IMR-90 (cell line): ENCODE measurements at places on chromosomes 3 and 15. TPM values are rescaled to one million over a fixed set of nuclear protein-coding genes. Genes with fewer than 3 reads are reported as not detected.

- no peak for DNase-seq
Observed at GRCh38 chr15:67544475-67544874, 2.0 kb downstream of the MAP2K5 start.

DNA sequence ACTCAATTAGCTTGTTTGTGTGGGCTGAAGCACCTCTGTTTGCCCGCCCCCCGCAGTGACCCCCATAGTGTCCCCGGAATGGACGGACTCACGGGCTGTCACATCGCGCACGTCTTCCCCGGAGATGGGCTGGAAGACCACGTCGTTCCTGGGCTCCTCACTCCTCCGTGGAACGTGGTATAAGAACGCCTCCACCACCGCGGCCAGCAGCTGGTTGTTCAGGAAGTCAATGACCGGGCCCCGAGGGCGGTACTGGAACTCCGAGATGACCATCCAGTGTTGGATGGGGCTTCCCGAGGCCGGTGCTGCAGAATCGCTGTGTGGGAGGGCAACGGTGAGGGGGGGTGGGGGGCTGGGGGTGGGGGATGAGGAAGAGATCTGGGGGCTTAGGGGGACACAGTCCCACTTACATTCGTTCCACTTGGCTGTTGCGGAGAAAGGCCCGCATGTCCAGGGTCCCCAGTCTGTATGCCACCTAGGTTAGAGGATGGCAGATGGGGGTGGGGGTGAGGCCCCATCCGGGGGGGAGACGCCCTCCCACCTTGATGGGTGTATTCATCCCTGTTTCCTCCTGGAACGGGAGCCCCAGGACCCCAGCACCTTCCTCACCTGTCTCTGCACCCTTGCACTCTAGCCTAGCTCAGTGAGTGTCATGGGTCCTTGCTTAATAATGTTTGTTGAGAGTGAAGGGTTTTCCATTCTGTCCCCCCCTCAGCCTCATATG, 30.2 kb downstream of the MUC20 start:
- DNase-seq = no peak

- peak; percentile 41 for DNase-seq
Observed at GRCh38 chr15:22961762-22962161, 18.4 kb downstream of the CYFIP1 start.

DNA sequence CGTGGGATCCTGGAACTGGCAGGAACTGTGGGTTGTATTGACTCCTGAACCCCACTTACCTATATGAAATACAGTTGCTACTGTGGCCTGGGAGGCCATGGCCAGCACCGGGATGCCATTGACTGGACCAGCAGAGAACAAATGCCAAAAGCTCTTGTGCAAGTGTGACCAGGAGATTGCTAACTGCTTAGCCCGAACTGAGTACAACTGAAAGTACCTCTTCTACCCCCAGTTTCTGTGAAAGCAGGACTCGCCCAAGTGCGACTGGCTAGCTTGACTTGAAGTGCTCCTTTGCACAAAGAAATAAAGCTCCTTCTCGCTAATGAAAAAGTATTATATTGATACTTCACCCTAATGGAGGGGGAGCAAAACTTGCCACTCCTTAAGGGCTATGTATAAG, 101.3 kb upstream of the ATP11B start:
- DNase-seq = no peak

GRCh38 chr3:33678073-33678472, 40.0 kb downstream of the CLASP2 start:
- DNase-seq = no peak

DNA sequence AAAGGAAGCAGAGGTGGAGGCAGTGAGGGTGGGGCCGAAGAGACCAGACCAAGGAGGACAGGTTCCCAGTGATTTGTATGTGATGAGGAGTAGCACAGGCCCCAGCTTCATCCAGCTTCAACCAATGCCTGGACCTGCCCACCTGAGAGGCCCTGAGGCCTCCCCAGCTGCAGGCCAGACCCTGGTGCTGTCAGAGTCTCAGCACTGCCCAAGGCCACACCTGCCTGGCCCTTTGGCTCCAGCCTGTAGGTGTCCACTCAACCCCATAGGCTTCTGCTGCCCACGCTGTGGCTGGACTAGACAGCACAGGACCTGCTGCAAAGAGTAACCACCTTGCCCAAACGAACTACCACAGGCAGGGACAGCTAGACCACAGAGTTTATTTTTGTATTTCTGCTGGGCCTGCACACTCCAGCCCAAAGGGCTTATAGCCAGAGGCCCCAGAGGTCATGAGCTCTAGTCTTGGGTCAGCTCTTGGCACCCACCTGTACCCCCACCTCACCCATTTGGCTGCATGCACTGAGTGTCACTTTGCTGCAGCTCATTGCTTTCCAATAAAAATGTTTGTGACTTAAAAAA, 81.9 kb upstream of the CDV3 start:
- no peak for DNase-seq

The MFGE8 gene
- total RNA-seq = 201 and 232 TPM in 2 replicates

The TSEN2 gene
- total RNA-seq = 14.2 and 15.0 TPM in 2 replicates

The XCR1 gene
- not detected in 2 replicates for total RNA-seq

GRCh38 chr3:170027233-170028102, 10.3 kb upstream of the GPR160 start:
- no peak for DNase-seq

DNA sequence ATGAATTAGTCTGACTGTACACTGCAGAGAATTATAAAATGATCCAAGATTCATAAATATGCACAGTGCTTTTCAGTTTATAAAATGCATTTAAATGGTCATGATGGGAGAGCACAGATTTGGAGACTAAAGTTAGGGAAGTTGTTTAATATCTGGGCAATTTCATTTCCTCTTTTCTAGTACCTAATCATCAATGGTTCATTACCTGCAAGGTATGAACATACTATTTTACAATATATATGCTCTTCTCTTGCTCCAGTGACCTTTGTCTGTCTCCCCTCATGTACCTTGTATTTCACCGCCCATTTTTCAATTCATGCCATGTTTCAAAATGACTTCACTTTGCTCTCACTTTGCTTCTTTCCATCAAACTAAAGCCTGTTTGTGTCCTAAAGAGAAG, 114.5 kb downstream of the SUCNR1 start:
- DNase-seq = no peak

The STARD5 gene
- total RNA-seq = 4.4 and 5.0 TPM in 2 replicates
